ENCODE measurements at places on chromosomes 3 and 15.

DNA sequence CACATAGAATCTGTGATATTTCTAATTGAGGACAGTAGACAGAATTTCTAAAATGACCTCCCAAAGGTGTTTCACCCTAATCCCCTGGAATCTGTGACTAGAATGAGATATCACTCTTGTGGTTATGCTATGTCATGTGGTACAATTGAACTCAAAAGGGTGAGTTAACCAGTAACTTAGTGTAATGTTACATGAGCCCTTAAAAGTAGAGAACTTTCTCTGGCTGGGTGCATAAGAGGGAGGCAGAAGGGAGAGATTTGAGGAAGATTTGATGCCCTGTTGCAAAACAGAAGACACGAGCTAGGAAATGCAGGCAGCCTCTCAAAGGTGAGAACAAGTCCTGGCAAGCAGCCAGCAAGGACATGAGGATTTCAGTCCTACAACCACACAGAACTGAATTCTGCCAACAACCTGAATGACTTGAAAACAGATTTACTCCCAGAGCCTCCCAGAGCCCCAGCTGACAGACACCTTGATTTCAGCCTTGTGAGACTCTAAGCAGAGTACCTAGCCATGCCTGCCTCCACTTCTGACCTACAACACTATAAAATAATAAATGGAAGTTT is 160.3 kb downstream of the MTHFS start:
- DNase-seq: no peak

DNA sequence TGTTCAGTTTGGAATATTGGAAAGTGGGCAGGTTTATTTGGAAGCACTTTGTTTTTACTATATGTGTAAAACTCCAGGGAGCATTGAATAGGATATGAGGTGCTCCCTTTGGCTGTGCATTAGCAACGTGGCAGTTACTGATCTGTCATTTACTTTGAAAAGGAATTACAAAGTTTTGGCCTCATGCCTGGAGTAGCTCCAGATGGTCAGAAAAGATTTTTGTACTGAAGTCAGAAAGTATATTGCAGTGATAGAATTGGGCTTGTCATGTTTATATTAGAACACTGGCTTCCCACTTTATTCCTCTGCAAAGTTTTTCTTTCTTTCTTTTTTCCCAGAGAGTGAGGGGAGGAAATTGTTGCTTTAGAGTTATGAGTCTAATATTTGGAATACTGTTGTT is 26.1 kb downstream of the FNDC3B start:
- no peak for DNase-seq

DNA sequence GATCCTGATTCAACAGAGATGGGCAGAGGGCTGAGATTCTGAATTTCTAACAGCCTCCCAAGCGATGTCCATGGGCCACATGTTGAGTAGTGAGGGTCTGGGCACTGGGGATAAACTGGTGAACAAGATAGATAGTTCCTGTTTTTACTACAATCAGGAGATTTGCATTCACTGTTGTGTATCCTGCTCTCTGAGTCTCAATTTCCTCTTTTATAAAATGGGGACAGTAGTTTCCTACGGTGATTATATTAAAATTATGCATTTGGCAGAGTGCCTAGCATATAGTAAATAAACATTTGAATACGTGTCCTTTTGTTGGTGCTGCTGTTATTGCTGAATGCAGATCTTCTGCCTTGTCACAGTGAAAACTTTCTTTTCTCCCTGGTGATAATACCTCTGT is 102.5 kb downstream of the MYH15 start:
- DNase-seq: no peak

- DNase-seq: no peak
These were observed 53.9 kb upstream of the RASA2 start for GRCh38 chr3:141432904-141433303.

- DNase-seq: no peak
These were observed 47.3 kb upstream of the IL12A start for GRCh38 chr3:159941038-159942000.

DNA sequence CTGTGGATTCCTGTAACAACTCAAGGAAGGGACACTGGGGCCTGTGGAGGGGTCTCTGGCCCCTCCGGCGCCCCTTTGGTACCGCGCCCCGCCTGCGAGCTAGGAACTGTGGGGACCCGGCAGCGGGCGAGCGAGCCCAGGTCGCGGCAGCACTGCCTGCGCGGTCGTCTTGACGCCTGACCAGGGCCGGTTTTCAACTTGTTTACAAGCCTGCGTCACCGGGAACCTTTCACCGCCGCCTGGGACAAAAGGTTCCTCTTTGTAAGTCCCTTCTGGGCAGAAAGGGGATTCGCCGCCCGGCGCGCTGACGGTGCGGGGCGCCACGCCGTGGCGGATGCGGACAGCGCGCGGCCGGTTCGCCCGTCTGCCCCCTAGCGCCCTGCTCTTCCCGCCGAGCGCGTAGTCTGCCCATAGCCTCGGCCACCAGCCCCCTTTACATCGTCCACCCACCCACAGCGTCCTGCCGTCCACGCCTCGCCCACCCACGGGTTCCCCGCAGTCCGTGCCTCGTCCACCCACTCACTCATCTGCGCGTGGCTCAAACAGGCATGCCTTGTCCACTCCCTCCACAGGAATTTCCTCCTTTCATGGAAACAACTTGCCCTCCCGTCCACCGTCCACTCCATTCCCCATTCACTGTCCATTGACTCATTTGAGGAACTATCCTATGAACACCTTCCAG is 5.5 kb upstream of the CFAP100 start:
- peak; percentile 94 for DNase-seq

- DNase-seq: no peak
These were observed 103.6 kb upstream of the CTNNB1 start for GRCh38 chr3:41095702-41096101.

DNA sequence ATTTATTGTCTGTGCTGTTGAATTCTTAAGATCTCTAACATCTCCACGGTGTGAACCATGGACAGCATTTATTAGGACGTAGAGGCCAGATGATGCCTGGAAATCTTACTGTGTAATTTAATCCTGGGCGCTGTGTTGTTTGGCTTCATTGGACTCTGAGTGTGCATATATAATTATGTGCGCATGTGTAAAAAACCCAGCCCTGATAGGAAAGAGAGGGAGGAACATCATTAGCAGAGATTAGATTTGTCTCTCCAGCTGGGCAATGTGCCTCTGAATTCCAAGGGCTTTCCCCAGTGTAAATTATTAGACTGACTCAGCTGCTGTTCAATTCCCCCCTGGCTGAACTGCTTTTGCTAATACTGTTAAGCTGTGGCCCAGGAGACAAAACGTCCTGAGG is 39.6 kb downstream of the MAP3K13 start:
- no peak for DNase-seq

GRCh38 chr15:40106203-40107161 is 2.2 kb downstream of the BMF start:
- DNase-seq: peak; percentile 90

DNA sequence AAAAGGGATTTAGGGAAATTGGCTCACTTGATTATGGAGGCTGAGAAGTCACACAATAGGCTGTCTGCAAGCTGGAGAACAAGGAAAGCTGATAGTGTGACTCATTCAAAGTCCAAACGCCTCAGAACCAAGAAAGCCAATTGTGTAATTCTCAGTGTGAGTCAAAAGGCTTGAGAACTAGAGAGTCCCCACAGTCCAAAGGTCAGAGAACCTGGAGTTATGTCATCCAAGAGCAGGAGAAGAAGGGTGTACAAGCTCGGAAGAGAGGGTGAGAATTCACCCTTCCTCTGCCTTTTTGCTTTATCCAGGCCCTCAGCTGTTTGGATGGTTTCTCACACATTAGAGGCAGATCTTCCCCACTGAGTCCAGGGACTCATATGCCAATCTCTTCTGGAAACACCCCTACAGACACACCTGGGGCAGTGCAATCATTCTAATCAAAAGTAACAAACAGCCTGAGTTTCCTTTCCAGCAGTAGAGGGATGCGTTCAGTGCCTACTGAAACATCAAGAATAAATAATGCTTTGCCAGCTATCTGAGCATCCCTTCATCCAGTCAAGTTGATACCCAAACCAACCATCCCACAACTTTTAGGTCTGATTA is 271.5 kb downstream of the SATB1 start:
- no peak for DNase-seq

DNA sequence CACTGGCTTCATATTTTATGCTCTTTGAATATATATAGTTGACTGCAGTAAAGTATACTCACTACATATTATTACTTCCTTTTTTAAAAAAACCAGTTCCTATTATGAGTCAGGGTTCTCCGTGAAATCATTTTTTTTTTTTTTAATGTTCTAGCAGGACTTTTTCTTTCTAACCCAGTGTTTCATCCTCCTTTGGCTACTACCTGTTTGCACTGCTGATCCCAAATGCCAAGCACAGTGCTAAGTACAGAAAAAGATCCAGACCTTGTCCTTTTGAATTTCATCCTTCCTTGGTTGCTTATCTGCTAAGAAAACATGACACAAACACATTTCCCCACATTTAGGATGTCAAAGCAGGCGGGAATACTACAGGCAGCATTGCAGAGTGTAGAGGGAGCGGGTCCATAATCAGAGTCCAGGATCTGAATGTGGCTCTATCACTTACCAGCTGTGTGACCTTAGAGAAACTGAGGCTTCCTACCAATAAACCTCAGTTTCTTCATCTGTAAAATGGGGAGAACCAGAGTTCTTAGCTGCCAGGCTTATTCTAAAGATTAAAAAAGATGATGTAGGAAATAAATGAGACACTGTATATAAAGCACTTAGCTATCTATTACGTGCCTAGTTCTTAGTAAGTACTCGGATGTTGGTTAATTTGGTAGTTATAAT is 37.2 kb upstream of the ANPEP start:
- no peak for DNase-seq

- no peak for DNase-seq
These were observed 57.2 kb upstream of the TIPARP start for GRCh38 chr3:156617145-156617544.

- peak; percentile 56 for DNase-seq
These were observed 175.7 kb upstream of the KBTBD8 start for GRCh38 chr3:66822186-66823008.

GRCh38 chr3:97949743-97950142 is 22.5 kb downstream of the RIOX2 start:
- DNase-seq: no peak

DNA sequence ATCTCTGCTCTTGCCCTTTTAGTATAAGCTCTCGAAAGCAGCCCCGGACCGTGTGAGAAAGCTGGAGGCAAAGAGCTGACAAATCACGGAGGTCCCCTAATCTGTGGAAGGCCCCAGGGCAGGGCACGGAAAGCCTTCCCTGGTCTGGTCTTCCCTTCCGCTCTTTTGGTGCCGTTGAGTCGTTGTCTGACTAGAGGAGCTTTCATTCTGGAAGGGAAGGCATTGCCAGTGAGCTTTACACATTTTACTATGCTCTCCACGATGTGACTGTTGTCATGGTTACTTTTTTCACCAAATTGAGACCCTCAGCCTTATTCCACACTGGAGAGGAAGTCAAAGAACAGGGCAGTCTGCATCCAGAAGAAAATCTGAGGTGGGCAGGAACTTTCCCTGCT is 71.7 kb downstream of the CYP19A1 start:
- no peak for DNase-seq

DNA sequence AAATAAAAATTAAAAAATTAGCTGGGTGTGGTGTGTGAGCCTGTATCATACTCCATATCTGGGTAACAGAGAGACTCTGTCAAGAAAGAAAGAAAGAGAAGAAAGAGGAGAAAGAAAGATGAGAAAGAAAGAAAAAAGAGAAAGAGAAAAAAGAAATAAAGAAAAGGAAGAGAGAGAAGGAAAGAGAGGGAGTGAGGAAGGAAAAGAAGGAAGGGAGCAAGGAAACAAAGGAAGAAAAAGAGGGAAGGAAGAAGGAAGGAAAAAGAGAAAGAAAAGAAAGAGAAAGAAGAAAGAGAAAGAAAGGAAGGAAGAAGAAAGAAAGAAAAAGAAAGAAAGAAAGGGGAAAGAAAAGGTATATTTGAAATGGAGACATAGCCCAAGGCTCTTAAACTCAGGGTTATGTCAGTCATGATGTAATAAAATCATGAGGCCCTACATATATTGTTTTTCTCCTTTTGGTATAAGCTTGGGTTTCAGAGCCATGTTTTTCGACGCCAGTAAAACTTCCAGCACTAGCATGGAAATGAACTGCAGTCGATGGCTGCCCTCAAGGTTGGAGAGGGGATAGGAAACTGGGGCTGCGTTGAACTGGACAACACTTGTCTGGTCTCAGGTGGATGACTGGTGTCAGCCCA is 38.0 kb upstream of the RFTN1 start:
- no peak for DNase-seq

DNA sequence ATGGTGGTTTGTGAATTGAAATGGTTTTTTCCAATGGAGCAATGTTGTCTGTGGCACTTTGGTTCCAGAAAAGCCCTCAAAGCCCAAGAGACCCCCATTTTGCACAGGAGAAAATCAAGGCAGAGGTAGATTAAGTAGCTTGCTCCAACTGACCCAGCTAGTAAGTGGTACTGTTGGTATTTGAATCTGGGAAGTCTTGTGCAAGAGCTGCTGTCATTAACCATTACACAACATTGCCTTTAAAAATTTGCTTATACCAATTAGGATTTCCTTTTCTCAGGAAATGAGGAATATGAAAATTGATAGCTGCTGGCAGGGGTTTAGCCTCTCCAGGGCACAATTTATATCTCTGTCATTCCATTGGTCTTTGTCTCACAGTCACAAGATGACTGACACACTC is 102.4 kb upstream of the UBE3A start:
- no peak for DNase-seq
